Activated CD8-positive, alpha-beta T cell treated with anti-CD3 and anti-CD28 coated beads, Interleukin-2, amount 10 ng/mL, durations not matched to agents 7 days and 5 days (primary cell): ENCODE measurements at places on chromosomes 2 and 18. TPM values are rescaled to one million over a fixed set of nuclear protein-coding genes. Genes with fewer than 3 reads are reported as not detected.

SLC9A2 gene
- not detected for total RNA-seq

PTPRM gene
- total RNA-seq: 0.76 TPM

DNA sequence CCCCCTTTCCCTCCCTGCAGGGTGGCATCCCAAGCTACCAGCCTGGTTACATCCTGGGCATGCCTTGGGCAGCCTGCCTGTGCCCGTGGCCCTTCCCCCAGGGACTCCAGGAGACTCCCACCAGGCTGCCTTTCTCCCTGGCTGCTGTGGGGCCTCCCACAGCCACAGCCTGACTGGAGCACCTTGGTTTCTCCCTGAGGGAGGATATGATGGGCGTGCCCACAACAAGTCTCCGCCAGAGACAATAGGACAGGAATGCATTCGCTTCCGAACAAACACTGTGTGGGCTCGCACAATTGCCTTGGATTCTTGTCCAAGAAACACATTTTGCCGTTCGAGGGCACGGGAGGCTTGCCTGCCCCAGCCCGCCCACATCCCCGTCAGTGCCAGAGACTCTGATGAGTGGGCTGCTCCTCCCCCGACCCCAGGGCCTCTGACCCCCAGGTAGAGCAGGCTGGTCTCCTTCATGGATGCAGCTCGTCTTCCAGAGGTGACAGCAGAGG, 102.1 kb downstream of the SMAD7 start:
- no peak for DNase-seq
- H3K27ac ChIP-seq: no peak overlapping the region
- no peaks in the 10 kb centered on the region for H3K36me3 ChIP-seq
- H3K4me1 ChIP-seq: peaks cover 61% of the 10 kb centered on the region
- no peak overlapping the region for H3K4me3 ChIP-seq
- peaks cover 7% of the 10 kb centered on the region for H3K27me3 ChIP-seq

TEX44 gene
- not detected for total RNA-seq

- H3K36me3 ChIP-seq: peaks cover 21% of the 10 kb centered on the region
- peaks cover 59% of the 10 kb centered on the region for H3K4me1 ChIP-seq
- H3K27me3 ChIP-seq: no peaks in the 10 kb centered on the region
- DNase-seq: no peak
Measured at GRCh38 chr2:190530248-190530900, 4.1 kb downstream of the NEMP2 start.

C2orf66 gene
- 0.32 TPM for total RNA-seq

- DNase-seq: no peak
- no peaks in the 10 kb centered on the region for H3K36me3 ChIP-seq
- peaks cover 21% of the 10 kb centered on the region for H3K27me3 ChIP-seq
- no peaks in the 10 kb centered on the region for H3K4me1 ChIP-seq
Measured at GRCh38 chr18:80200932-80201672, 46.2 kb downstream of the PARD6G start.

DNA sequence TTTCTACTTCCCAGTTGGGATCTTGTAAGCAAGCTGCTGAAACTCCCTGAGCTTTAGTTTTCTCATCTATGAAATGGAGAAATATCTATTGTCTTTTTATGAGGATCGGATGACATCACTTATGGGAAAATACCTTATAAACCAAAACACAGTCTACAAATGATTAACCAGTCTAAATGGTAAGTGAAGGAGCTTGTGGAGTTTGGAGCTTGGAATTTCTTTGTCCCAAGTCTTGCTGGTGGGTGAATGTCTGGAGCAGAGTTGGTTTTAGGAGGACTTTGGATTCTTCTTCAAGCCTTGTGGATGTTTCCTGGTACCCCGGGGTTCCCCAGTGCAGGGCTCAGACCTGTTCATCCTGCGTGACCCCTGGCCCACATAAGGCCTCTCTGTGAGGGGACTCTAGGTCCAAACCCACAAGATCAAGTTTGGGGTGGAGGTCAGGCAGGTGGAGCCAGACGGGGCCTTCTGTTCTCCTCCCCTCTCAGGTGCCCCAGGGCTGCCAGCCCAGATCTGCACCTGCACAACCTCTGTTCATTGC, 43.2 kb downstream of the FOSL2 start:
- H3K4me3 ChIP-seq: no peak overlapping the region
- no peaks in the 10 kb centered on the region for H3K27me3 ChIP-seq

DNA sequence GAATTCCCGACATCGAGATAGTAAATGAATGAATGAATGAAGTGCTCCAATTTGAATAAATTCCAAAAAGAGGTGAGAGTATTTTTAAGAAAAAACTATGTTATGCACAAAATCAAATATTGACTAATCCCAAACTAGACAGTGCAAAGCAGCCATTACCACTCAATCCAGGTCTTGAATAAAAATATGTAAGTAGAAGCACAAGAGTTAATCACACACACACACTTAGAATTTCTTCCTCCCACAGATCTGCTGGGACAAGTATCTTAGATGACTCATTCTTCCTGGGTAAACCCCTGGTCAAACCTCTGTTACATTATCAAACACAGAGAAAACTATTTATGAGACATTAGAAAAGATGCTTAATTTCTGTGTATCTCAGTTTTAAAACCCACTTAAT, 102.0 kb downstream of the PLA2R1 start:
- H3K27me3 ChIP-seq: no peaks in the 10 kb centered on the region
- H3K4me3 ChIP-seq: no peak overlapping the region
- H3K4me1 ChIP-seq: peaks cover 5% of the 10 kb centered on the region
- H3K36me3 ChIP-seq: no peaks in the 10 kb centered on the region
- no peak for DNase-seq
- H3K27ac ChIP-seq: no peak overlapping the region

DNA sequence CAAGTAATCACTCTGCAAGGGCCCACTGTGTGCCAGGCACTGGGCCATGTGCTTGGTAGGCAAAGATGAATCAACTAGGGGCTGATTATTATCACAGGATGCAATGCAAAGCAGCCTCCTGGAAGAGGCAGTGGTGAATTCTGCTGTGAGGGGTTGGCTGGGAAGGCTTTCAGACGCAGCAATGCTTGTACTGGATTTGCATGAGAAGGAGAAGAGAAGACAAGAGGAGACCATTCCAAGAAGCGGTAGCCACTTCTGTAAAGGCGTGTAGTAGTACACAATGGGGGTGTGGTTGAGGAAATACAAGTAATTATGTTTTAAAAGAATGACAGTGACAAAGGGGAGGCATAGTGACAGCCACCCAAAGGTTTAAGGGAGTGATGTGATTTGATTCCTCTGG, 502.7 kb downstream of the PLCL1 start:
- H3K27me3 ChIP-seq: peaks cover 16% of the 10 kb centered on the region
- no peaks in the 10 kb centered on the region for H3K36me3 ChIP-seq
- DNase-seq: no peak

ARHGEF4 gene
- total RNA-seq: 2.9 TPM

DNA sequence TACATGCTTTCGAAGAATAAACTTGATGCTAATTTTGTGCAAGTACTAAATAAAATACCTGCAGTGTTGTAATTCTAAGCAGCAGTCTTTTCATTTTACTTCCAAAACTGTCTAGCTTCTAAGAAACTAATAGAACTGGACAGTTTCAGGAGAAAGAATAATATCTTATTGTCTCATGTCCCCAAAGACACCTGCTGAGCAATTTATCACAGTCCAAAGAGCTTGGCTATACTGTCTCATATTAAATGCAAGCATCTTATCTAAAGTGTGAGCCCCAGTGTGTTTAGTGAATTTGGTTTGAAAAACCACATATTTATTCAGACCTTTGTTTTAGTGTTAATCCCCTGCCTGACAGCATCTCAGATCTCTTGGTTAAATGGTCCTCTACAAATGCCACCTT, 374.3 kb downstream of the TMX3 start:
- H3K36me3 ChIP-seq: no peaks in the 10 kb centered on the region
- H3K4me1 ChIP-seq: no peaks in the 10 kb centered on the region
- DNase-seq: no peak
- H3K4me3 ChIP-seq: no peak overlapping the region
- no peaks in the 10 kb centered on the region for H3K27me3 ChIP-seq

GRCh38 chr2:174858745-174859144, 94.5 kb upstream of the CHRNA1 start:
- no peaks in the 10 kb centered on the region for H3K36me3 ChIP-seq
- H3K4me1 ChIP-seq: no peaks in the 10 kb centered on the region
- DNase-seq: no peak
- H3K27me3 ChIP-seq: peaks cover 4% of the 10 kb centered on the region
